ENCODE measurements at places on chromosomes 4 and X.

GRCh38 chr4:30939069-30939468 lies 218.9 kb downstream of the PCDH7 start:
- DNase-seq, result no peak

- peak; percentile 19 for DNase-seq
Observed at GRCh38 chr4:20462426-20463175, 210.9 kb downstream of the SLIT2 start.

GRCh38 chr4:25713812-25714211 lies 58.2 kb downstream of the SLC34A2 start:
- DNase-seq, result no peak

DNA sequence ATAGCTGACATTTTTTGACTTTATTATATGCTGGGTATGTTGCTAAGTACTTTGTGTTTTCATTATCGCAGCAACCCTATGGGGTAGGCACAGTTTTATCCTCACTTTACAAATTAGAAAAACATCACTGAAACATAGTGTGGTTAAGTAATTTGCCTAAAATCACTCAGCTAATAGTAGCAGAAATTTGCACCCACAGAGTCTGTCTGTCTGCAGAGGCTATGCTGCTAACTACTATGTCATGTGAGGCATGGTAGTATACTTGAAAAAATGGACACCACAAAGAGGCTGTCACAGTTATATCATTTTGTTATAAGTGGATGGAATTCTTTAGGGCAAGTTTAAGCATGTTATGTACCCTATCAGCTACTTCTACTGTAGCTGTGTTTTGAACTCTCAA lies 69.0 kb downstream of the STAG2 start:
- DNase-seq, result no peak

GRCh38 chr4:148444296-148445070 lies 2.3 kb upstream of the NR3C2 start:
- DNase-seq, result peak; percentile 22

GRCh38 chr4:66766557-66766956 lies 778.7 kb downstream of the CENPC start:
- DNase-seq, result no peak

DNA sequence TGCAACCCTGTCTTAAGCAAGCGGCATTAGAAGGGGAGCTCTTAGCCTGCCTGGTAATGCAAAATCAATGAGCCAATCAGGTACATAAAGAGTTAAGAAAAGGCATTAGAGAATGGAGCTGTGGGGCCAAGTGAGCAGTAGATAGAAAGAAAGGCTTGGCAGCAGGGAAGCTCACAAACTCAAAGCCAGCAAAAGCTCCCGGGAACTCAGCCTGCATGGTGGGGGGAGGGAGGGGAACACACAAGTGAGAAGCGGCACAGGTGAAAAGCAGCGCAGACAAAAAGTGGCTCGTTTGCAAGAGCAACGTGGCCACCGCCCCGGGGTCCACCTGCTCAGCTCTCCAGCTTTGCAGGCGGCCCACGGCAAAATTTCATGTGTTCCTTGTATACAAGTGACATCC lies 818.5 kb downstream of the FAM133A start:
- DNase-seq, result no peak

- peak; percentile 42 for DNase-seq
Observed at GRCh38 chr4:139609647-139610046, 53.6 kb upstream of the SETD7 start.

DNA sequence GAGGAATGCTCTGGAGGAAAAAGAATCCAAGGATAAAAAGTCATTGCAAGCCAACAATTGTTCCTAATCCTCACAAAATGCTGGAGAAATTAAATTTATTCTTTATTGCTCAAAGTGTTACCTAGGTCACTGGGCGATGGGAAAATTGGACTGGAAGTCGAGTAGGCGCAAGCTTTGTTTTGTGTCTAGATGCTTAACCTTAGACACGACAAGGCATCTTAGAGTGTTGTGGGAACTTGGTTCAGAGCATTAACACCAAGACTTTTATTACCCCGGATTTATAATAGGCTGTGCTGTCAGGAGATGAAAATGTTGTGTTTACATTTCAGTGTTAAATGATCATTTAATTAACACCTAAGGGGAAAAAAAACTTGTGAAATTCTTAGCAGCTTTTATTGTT lies 25.1 kb downstream of the SLIT2 start:
- no peak for DNase-seq

- peak; percentile 51 for DNase-seq
Observed at GRCh38 chr4:101271516-101271915, 75.8 kb downstream of the PPP3CA start.

- DNase-seq, result peak; percentile 91
Observed at GRCh38 chrX:110087485-110088356, 84.8 kb downstream of the TMEM164 start.

GRCh38 chrX:50725310-50725709 lies 88.7 kb downstream of the SHROOM4 start:
- DNase-seq, result no peak

- no peak for DNase-seq
Observed at GRCh38 chr4:161167539-161167938, 996.3 kb downstream of the FSTL5 start.

DNA sequence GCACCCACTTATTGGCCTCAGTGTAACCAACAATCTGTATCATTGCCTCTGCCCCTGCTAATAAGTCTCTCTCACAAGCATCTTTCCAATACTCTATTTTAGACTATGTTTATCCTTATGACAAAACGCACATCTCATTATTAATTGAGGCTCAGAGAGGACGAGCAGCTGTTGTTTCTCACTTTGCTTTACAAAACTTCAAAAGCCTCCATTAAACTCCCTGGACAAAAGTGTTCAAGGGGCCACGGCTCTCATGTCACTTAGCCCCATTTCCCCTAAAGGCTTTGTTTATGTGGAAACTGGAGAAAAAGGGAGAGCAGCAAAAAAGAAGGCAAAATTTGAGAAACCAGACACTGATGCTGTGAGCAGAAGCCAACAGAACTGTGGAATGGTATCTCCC lies 180.0 kb upstream of the LNX1 start:
- no peak for DNase-seq

DNA sequence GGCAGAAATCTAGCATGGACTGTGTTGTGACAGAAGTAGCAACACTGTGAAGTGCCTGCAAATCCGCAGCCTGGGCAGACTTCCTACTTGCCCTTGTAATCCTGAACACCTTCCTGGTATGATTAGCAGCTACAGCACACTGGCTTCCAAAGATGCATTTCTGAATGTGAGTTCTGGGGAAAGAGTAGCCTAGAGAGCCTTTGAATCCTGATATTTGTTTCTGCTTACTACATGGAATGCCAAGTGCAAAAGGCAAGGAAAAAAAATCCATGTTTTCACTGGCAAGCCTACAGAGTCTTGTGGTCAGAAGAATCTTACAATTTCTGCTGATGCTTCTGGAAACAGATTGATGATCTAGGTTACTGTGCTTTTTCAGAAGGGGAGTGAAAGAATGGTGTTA lies 223.7 kb downstream of the COL25A1 start:
- DNase-seq, result no peak

DNA sequence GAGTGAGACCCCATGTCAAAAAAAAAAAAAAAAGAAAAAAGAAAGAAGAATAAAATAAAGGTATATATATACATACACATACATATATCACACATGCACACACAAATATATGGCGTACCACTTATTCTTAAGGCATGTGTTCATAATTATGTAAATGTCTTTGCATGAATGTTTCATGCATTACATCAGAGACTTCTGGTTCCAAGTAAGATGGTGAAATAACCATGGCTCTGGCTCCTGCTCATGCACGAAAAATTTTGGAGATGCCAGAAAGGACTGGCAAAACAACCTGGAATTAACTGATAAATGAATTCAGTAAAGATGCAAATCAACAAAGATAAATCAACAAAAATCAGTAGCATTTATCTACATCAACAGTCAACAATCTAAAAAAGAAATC lies 19.7 kb upstream of the FHIP1A start:
- no peak for DNase-seq

DNA sequence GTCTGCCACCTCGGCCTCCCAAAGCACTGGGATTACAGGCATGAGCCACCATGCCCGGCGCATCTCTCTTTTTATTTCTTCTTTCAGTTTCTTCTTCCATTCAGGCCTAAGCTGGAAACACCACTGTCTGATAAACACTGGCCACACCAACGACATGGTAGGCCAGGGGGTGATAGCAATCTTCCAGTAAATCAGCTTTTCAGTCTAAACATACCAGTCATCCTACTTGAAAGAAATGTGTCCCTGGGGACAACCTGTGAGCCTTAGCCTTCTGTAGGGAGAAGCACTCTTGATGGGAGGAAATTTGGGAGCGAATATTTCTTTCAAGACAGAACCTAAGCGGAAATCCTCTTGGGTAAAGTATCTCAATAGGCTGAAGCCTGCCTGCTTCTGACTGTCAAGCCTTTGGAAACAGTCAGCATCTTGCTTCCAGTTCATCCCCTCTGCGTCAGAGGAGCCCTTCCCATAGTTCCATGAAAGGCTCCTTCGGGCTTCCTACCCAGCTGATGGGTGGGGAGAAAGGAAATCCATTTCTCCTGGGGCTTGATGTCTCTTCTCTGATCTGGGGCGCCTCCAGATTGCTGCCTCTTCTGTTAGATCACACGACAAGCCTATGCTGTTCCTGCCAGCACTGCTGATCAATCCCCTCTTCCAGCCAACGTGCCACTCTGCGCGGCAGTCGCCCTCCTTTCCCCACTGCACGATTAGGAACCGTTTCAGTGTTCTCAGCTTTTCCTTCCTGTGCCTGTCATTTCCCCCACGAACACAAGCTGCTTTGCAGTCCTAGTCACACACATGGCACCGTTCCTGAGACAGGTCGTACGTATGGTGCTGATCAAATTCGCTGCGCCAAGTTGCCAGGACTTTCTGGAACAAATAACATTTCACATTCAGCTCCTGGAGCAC lies 49.5 kb upstream of the CBR4 start:
- DNase-seq, result no peak

DNA sequence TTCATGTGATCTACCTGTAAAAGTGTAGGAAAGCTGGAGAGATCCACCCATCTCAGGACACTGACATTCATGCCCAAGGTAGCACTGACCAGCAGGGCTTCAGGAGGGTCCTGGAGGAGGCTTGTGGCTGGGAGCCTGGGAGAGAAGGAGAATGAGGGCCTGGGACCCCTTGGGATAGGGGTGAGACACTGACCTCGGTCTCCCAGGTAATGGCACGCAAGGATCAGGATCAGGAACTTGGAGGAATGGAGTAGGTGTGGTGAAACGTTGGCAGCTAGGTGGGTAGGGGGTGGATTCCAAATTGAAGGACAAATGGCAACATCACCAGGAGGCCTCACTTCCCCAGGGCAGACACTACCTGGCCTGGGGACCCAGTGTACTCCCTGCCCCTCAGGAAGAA lies 12.4 kb upstream of the RGS12 start:
- no peak for DNase-seq

GRCh38 chr4:7585768-7586167 lies 151.0 kb upstream of the PSAPL1 start:
- peak; percentile 62 for DNase-seq

- no peak for DNase-seq
Observed at GRCh38 chr4:664713-665231, 9.3 kb downstream of the ATP5ME start.

DNA sequence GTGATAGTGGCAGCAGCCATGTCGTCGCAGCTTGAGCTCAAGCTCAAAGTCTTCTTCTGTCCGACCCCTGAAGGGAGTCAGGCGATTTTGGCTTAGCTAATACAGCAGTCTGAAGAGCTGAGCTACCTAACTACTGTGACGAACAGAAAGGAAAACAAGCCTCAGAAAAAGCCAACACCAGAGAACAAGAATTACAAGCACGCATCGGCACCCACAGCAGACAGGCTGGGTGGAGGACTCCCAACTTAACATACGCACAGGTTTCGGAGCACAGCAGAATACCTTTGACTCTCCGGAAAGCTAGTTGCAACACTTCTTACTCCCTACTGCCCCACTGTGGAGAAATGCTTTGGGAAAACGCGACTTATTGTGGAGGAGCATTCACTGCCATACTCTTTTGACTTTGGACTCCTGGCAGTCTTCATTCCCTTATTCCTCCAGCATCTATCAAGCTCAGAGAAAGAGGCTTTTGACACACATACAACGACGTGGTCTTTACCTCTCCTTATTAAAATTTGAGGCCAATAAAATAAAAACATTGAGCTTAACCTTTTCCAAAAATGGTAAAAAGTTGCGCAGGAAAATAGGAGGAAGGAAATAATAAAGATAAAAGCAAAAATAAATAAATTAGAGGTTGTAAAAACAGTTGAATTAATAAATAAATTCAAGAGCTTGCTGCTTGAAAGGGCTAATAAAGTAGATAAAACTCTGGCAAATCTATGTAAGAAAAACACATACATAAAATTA lies 41.3 kb upstream of the GPC3 start:
- peak; percentile 56 for DNase-seq

DNA sequence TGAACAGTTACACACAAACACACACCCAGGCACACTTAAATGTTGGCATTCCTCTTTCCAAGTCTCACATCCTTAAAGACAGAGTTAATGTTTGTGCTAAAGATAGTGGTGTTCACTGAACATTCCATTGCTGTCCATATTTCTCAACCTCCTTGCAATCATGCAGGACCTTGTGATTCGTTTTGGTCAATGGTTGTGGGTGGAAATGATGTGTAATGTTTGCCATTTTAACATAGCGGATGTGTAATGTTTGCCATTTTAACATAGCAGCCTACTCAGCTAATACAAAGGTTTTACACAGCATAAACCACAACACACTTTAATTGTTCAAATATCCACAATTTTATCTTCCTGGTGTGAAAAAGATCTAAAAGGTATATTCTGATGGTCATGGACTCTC lies 93.9 kb downstream of the CEP44 start:
- peak; percentile 87 for DNase-seq

DNA sequence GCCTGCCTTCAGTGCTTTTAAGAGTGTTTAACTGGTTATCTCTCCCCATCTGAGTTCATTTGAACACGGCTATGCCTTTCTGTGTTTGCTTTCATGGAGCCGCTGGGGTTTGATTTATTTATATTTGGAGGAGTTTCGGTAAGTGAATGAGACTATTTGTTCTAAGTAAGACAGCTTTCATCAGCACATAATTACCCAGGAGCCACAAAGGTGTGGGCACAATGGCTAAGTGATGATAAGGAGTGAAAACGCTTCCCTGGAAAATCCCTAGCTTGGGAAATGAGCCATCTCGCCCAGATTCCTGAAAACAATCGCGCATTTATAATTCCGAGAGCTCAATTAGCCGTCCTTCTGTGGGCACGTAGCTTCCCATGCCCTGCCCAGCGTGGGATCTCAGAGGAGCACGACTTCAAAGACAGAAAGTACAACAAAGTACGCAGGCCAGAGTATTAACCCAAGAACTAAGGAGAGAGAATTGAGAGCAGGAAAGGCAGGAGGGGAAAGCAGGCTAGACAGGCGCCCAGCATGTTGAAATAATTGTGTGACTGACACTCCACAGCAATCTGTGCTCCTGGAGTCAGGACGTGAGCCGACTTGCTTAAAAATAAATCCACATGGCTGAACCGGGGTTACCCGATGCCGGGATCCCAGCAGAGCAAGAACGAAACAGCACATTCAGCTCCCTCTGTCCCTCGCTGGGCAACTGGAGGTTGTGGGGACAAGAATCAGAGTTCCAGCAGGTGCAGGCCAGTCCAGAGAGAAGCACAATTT lies 99.0 kb downstream of the DHRSX start:
- DNase-seq, result no peak

GRCh38 chr4:189510601-189511000 lies 430.1 kb upstream of the FRG1 start:
- no peak for DNase-seq

- no peak for DNase-seq
Observed at GRCh38 chr4:8356856-8357255, 83.7 kb downstream of the ACOX3 start.
